ENCODE measurements at places on chromosomes 3 and 15. TPM values are rescaled to one million over a fixed set of nuclear protein-coding genes. Genes with fewer than 3 reads are reported as not detected.
A peak's percentile ranks its signal among the peaks of the same experiment; 100 is the strongest.

- DNase-seq, result no peak
These were observed 34.4 kb downstream of the FAM43A start for GRCh38 chr3:194720048-194720447.

- no peak for DNase-seq
These were observed 5.9 kb downstream of the ZDHHC23 start for GRCh38 chr3:113953677-113954076.

GRCh38 chr3:122797291-122797690 lies 2.4 kb downstream of the SLC49A4 start:
- DNase-seq, result no peak

- DNase-seq, result no peak
These were observed 14.6 kb upstream of the PRICKLE2 start for GRCh38 chr3:64239841-64240240.

- DNase-seq, result no peak
These were observed 57.6 kb downstream of the DNAH1 start for GRCh38 chr3:52373676-52374075.

DNA sequence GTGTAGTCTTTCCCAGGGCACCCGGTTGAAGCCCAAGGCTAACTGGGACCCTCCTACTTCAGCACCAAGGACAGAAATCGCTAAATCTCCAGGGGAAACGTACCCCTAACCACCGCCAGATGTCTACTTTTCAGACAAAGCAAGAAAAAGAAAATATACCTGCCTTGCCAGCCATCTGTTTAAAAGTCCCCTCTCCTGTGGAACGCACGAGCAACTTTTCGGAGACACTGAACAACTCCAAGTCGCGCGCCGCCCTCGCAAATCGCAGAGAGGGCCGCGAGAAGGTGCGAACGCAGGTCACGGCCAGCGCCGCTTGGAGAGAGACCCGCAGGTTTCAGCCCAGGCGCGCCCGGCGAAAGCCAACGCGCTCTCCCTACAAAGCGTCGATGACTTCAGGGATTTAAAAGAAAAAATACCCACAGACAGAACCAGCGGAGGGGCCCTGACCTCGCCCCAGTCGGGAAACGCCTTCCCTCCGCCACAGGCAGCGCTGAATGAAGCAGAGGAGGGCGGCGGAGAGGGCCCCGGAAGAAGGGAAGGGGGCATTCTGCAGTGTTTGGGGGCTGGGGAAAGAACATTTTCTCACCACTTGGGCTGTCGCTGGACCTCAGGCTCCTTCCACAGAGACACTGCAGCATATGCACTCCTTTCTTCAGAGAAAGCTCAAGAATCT lies 213.1 kb downstream of the FGF12 start:
- peak; percentile 46 for DNase-seq

- DNase-seq, result no peak
These were observed 88.7 kb downstream of the ARIH1 start for GRCh38 chr15:72562878-72563277.

- DNase-seq, result no peak
These were observed 296.5 kb downstream of the THSD4 start for GRCh38 chr15:71411538-71412482.

DNA sequence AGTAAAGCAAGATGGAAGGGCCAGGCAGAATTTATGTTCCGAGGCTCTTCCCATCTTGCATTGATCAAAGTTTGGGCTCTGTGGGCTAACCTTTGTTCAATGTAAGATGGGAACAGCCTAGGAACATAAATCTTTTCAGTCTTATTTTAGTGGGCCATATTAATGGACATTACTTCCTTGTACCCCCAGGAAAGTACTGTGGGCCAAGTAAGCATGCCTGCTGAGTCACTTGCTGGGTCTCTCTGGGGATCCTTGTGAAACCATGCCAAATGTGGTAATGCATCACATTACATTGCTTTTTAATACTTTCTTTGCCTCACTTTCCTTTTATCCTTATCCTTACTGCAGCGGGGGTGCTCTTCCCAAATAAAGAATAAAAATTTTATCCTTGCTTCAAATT lies 349.5 kb upstream of the POU1F1 start:
- no peak for DNase-seq

PLD1 gene
- 0.89 TPM for total RNA-seq

GNAT1 gene
- total RNA-seq, result not detected

CYP1A1 gene
- total RNA-seq, result 1.7 TPM

ETFA gene
- total RNA-seq, result 109 TPM

STXBP5L gene
- 3.0 TPM for total RNA-seq

GLDN gene
- 1.7 TPM for total RNA-seq

Data from neural crest cell (in vitro differentiated cells).